Activated naive CD4-positive, alpha-beta T cell (primary cell): ENCODE measurements at places on chromosomes 6 and 20.

DNA sequence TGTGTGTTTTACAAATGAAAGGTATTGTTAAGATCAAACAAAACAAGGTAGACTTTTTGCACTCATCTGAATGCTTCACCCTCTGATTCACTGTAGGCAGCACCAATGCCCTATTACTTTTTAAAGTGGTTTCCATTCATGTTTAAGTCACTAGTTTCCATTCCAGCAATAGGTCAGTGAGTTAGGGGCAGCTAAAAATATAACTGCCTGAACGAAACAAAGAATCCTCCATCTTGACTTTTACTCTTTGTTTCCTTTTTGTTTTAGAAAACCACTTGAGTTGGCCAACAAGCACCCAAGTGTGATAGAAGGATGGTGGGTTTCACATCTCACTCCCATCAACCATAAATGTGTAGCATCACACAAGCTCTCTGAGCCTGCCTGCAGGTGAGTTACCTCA, 25.5 kb downstream of the CLIC5 start:
- no peak for DNase-seq

DNA sequence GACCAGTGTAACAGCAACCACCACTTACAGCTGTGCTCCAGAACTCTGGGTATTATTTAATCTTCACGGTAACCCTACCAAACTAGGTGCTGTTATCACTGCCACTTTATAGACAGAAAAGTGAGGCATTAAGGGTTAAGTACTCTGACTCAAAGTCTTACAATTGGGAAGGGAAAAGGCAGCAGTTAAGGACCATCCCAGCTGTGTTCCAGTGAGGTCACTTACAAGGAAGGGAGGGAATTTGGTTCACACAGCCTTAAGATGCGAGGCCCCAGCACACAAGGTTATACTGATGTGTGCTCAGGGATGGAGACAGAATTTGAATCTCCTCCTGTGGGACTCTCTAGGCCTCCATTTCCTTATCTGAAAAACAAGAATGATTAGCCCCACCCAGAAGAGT, 46.7 kb downstream of the TRERF1 start:
- no peak for DNase-seq

DNA sequence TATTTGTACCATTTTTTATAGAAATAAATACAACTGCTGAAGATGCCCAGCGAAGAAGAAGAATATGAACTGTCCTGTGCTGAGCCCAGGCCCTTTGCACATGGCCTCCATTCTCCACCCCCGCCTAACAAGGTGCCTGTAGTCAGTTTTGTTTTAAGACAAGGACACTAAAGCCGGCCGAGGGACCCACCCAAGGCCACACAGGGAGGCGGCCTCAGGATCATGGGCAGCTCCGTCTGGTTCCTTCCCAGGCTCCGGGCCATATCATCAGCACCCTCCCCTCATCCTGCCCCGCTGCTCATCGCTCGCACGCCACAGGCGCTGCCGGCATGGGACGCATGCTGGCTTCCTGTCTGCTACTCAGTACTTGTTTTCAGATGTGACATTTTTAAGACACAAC, 21.3 kb downstream of the PSMG4 start:
- DNase-seq = no peak

GRCh38 chr20:17562804-17563305, 7.0 kb upstream of the DSTN start:
- no peak for DNase-seq

DNA sequence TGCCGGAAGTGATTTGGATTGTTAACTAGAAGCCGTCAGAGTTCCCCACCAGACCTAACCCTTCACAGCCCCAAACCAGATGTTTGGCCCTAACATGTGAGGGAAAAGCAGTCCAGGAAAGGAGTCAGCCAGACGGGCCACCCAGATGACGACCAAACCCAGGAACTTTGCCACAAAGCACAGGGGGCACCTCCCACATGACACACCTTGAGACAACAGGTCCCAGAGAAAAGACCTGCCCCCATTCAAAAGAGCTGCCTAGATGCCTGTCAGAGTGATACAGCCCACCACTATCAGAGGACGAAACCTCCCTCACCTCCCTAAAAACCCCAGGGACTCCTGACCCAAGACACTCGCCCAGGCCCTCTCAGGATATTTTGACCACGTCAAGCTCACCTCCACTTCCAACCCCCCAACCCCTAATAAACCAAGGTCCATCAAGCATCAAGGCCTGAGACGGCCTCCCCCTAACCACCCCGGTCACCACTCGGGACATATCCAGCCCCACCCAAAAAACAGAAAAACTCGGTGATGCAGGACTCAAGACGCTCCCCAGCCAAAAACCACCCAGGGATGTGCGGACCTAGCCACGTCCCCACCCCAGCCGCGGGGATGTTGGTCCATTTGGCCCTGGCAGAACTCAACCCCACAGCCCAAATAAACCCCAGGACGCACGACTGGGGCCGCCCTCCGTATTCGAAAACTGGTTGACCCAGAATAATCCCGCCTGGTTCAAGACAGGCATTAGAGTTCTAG, 662 bp downstream of the ZNF343 start:
- DNase-seq = no peak

GRCh38 chr20:41299899-41300298, 17.6 kb downstream of the ZHX3 start:
- DNase-seq = no peak

GRCh38 chr6:45721665-45722064, 294.0 kb downstream of the CLIC5 start:
- DNase-seq = no peak

DNA sequence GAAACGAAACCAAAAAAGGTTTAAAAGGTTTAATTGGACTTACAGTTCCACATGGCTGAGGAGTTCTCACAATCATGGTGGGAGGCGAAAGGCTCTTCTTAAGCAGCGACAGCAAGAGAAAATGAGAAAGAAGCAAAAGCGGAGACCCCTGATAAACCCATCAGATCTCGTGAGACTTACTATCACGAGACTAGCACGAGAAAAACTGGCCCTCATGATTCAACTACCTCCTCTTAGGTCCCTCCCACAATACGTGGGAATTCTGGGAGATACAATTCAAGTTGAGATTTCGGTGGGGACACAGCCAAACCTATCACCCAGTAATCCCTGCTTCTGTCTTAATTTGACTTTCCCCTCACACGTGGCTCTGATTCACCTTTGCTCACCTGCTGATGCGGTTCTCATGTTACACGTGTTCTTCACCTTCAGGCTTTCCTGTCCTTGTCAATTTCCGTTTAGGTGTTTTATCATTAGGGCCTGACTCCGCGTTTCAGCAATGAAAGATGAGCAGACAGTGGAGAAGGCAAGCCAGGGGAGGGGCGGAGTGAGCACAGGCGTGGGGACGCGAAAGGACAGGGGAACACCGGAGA, 57.1 kb downstream of the AGPAT4 start:
- no peak for DNase-seq

DNA sequence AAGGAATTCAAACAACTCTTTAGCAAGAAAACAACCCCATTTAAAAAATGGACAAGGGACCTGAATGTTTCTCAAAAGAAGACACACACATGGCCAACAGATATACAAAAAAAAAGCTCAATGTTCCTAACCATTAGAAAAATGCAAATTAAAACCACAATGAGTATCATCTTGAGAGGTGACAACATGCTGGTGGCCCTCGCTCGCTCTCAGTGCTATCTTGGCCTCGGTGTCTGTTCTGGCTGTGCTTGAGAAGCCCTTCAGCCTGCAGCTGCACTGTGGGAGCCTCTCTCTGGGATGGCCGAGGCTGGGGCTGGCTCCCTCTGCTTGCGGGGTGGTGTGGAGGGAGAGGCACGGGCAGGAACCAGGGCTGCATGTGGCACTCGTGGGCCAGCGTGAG, 13.4 kb downstream of the SPINT4 start:
- no peak for DNase-seq

- DNase-seq = no peak
Measured at GRCh38 chr20:54629632-54630031, 154.2 kb downstream of the DOK5 start.

GRCh38 chr6:135983718-135984343, 132.3 kb downstream of the PDE7B start:
- DNase-seq = no peak

GRCh38 chr20:4887586-4887985, 113.7 kb downstream of the SLC23A2 start:
- no peak for DNase-seq

DNA sequence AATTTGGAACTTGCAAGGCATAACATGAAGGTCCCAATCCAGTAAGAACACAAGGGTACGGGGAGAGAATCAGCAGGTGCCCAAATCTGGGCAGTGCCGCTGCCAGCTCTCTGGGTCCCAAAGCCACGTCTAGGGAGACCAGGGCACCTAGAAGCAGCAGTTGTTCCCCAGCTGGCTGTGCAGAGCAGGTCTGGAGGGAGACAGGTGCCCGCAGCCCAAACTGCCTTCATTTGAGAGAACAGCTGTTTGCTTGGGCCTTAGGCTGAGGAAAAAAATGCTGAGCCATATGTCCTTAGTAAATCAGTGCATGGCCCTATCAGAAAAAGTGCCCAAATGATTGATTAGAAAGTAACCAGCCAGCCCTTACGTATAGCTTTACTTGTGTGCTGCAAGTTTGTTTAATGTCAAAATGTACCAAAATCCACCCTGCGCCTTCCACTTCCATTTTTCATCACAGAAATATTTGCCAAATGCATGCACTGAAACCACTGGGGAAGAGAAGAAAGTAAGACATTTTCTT, 9.1 kb upstream of the PRELID3B start:
- no peak for DNase-seq

DNA sequence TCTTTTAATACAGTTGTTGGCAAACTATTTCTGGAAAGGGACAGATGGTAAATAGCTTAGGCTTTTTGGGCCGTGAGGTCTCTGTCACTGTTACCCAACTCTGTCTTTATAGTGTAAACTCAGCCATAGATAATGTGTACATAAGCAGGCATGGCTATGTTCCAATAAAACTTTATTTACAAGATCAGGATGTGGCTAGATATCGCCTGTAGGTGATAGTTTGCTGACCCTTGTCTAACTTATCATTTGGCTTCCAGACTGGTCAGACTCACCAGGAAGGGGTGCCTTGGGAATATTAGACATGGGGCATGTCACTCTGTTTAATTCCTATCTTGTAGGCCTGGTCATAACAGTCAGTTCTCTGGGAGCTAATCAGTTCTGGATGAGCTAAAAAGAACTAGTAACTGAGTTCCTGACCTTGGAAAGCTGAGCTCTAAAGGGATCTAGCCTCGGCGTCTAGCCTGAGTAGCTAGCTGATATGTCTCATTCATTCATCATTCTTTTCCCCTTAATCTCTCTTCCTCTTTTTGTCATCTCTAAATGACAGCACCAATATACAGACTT, 163.6 kb downstream of the SLC16A10 start:
- DNase-seq = no peak
